ENCODE measurements at places on chromosomes 3 and 15.

DNA sequence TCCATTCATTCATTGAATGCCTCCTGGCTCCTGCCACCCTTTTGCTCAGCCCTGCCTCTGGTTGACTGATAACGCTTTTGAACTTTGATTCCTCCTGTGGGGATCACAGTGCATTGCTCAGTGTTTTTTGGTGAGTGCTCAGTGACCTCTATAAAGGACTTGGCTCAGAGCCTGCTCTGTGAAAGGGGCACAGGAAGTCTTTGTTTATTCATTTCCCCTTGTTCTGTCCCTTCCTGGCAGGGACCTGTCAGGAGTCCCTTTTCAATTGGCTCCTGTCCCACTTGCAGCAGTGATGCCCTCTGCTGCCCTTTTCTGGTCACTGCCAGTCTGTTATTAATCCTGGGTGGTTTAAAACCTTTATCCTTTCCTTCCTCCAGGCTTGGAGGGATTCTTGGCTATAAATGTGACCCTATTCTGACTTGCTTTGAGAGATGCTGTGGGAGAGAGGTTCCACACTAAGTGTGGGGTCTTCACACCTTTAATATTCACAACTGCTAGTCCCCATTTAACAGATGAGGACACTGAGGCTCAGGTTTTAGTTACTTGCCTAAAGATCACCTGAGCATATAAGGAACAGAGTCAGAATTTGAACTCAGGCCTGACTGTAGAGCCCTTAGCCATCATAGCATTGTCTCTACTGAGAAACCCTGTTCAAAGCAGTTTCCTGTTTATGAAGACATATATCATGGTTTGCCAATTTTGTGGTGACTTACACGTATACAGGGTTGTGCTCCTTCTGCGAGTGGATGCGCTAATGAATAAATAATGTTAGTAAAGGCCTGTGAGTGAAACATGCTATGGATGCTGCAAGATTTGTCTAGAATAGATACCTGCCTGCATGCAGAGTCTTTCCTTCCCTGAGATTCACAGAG, 23.2 kb upstream of the TATDN2 start:
- DNase-seq, result peak; percentile 76

DNA sequence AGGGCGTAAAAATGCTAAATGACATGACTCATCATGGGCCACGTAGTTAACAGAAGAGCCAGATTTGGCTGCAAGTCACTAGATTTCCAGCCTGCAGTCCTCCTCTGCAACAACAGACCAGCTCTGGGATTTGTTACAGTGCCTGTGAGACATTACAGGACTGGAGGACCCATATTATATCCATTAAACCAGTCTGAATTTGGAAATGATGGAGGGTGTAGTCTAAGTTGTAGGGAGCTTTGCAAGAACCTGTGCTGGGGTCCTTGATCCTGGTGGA, 10.8 kb downstream of the ZNF774 start:
- peak; percentile 96 for DNase-seq

DNA sequence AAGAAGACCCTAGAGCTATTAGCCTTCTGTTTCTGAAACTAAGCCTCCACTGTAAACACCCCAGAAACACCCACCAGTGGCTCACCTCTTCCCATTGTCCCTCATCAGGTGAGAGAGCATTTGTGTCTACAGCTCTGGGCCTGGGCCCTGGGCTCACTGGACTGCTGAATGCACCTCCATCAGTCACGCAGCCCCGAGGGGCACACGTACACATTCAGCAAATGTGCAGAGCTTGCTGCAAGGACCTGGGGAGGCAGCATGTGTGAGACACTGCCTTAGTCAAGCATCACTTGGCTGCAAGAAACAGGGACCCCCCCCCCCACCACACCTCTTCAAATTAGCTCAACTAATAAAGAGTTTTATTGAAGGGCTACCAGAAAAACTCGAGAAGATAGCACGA, 29.0 kb downstream of the MRPL46 start:
- DNase-seq, result no peak

DNA sequence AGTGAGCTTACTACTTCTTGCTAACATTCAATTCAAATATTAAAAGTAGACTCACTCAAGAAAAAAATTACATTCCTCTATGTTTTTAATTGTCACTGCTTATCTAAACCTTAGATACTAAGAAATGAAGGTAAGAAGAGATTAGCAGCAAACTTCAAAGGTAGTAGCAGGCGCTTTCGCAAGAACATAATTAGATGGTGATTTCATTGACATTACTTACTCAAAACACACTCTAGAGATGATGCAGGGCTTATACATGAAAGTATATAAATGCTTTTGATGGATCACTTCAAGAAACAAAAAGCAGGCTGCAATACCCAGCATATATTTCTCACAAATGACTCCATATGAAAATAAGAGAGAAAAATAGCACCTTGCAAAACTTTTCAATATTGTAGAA, 86.8 kb downstream of the FSIP1 start:
- no peak for DNase-seq

DNA sequence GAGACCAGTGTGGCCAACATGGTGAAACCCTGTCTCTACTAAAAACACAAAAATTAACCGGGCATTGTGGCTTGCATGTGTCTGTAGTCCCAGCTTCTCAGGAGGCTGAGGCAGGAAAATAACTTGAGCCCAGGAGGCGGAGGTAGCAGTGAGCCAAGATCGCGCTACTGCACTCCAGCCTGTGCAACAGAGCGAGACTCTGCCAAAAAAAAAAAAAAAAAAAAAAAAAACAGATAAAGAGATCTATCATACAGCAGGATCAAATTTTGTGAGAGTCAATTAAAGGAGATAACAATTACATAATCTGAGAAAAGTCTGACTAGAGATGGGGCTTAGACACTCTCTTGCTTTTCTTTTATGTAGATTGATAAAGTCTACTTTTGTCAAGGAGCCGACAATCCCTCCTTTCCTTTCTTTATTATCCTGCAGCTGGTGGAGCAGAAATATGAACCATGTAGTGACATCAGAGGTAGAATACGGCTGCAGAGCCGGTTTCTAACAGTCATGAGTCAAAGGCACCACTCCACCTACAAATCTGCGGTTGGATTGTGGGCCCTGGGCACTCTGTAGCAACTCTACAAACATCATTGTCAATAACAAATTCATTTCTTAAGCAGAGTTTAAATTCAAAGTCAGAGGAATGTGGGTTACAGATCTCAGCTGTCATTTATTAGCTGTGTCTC, 9.0 kb downstream of the C2CD4A start:
- DNase-seq, result peak; percentile 39

DNA sequence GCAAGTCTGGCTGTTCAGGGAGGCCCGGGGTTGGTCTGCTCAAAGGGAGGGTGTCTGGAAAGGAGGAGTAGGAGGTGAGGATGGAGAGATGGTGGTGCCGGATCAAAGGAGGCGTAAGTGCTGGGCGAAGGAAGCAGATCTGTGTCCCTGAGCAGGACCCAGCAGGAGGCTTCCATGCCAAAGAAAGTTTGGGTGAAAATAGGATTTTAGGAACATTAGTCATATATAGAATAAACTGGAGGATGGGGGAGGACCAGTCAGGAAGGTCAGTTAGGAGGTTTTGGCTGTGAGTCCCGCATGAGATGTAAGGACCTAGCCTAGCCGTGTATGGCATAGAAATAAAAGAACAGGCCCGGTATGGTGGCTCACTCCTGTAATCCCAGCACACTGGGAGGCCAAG, 28.6 kb upstream of the VPS8 start:
- DNase-seq, result no peak

DNA sequence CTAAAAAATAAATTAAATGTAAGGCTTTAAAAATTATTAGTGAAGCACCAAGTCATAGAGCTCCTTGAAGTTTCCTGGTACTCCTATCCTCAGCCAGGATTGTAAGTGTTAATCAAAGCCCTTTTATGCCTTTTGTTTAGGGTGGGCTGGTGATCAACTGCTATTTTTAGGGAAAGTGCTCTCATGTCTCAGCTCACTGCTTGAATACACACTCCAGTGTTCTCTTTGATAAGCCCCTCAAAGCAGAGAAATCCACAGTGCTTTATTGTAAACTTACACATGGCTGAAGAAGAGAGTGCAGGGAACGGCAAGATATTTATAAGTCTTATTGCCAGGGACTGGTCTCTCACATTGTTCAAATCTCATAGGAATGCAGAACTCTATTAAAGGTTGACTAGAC, 156.4 kb upstream of the AZI2 start:
- no peak for DNase-seq

DNA sequence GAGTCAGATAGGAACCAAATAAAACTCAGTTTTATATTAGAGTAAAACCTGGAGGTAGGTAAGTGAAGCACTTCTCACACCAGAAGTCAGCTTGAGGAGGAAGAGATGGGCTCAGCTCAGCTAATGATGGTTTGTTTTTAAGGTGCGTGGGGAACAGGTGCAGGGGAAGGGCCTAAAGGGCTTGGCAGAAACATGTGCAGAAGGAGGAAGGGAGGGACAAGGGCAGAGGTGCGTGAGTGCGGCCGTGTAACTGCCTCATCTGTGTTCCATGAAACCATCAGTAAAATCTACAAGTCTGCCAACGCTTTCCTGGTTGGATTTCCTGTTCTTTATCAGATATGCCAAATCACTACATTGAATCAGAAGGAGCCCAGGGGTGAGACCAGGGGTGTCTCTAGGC, 19.9 kb downstream of the FYCO1 start:
- no peak for DNase-seq

GRCh38 chr3:48275287-48276027, 34.6 kb downstream of the ZNF589 start:
- peak; percentile 11 for DNase-seq

GRCh38 chr3:135992072-135992471, 26.5 kb downstream of the PPP2R3A start:
- DNase-seq, result peak; percentile 87

DNA sequence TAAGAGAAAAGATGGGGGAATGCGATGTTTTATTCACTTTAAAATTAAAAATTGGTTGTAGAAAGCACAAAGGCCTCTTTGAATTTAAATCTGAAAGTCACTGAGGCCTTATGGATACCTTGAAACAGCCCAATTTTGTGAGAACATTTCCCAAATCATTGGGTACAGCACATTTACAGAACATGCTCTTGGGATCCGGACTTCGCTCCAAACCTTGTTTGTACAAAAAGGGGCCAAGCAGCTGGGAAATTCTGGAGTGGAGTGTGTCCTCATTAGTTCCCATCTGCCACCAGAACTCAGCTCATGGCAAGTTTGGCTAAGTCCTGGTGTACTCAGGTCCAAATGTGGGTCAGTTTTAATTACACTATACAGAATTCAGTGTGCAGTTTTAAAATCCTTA, 254.2 kb downstream of the ZBTB20 start:
- DNase-seq, result no peak

- DNase-seq, result peak; percentile 92
Observed at GRCh38 chr3:105970283-105970682, 101.5 kb upstream of the CBLB start.

DNA sequence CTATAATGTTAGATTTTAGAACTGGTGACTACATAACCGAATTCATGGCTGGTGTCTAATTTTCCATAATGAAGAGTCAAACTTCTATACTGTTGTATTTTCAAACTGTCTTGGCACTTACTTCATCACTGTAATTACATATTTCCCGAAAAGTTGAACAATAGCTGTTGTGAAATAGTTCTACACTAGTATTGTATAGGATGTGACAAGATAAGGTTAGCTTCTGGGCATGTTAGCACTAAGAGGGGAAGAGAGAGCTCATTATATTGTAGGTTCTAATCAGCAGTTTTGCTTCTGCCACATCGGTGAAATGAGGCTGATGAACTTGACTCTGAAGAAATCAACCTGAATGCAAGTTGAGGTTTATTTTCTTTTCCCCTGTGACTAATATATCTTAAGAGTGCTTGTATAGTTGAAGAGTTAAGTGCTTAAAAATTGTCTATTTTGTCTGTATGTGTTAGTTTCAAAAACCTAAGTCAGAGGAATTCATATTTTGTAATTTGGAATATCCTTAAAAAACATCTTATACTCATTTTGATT, 8.9 kb downstream of the GYG1 start:
- no peak for DNase-seq

- DNase-seq, result peak; percentile 24
Observed at GRCh38 chr15:88938802-88939485, 25.8 kb upstream of the MFGE8 start.

Data from fibroblast of the aortic adventitia (primary cell).